ENCODE measurements at places on chromosomes 4 and X.

GRCh38 chr4:183797445-183798300 is 107.4 kb upstream of the STOX2 start:
- peak; percentile 41 for DNase-seq

- DNase-seq = no peak
Observed at GRCh38 chr4:150943818-150944217, 71.3 kb downstream of the LRBA start.

GRCh38 chrX:40550066-40550465 is 30.7 kb upstream of the ATP6AP2 start:
- DNase-seq = no peak

DNA sequence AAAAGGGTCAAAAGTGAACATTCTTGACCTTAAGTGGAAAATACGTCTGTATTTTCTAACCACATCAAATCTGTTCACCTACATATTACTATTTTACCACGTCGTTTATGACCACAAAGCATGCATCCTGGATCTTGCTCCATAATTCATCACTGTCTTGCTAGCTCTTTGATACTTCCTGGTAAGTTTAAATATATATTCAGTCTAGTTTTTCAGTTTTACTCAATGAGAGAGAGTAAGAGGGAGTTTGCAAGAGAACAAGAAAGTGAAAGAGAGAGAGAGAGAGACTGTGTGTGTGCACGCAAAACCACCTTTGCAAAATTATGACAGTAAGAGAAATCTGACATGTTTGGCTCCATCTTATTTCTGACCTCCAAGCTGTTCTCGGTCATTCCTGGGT is 173.7 kb upstream of the GALNTL6 start:
- DNase-seq = no peak

DNA sequence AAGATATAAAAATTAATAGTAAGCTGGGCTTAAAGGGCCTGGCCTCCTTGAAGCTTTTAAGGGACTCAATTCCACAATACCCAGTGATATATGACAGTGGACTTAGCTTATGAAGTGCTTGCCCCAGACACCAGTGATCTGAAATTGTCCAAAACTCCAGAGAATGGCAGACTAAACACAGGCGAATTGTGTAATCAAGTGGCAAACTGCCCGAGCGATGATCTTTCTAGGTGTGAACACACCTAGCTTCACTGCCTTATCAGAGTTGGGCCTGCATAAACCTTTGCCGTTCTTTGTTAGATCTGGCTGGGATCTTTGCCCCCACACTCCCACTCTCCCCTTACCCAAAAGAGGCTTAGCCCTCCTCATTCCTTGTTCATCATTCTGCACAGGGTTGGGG is 62.5 kb upstream of the SH3RF1 start:
- no peak for DNase-seq

- DNase-seq = no peak
Observed at GRCh38 chr4:179625406-179625805, 2183.2 kb upstream of the AGA start.

DNA sequence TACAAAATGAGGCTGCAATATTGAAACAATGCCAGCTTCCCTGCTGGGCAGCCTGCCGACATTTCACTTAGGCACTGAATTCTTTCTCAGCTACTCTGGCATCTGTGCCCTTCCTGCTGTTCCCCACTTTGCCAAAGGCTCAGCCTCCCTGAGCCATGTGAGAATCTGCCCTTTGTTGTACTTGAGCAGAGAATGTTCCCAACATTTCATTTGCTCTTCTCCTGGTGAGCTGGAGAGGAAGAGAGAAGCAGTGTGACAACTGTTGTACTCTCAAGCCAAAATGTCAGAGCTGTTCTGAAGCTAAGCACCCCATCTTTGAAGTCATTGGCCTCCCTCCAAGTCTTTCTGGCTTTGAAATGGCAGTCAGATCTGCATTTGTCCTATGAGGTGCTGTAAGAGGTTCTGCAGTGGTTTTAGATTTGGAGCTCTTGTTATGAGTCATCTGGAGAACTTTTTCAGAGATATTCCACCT is 32.5 kb downstream of the LANCL3 start:
- DNase-seq = no peak
